ENCODE measurements at places on chromosomes 1 and 21. TPM values are rescaled to one million over a fixed set of nuclear protein-coding genes. Genes with fewer than 3 reads are reported as not detected.

NEXN gene
- total RNA-seq: 1.0 TPM

NBPF9 gene
- total RNA-seq: 11.5 TPM

JTB gene
- 133 TPM for total RNA-seq

NIT1 gene
- 84.4 TPM for total RNA-seq

ERICH3 gene
- 0.16 TPM for total RNA-seq

DNA sequence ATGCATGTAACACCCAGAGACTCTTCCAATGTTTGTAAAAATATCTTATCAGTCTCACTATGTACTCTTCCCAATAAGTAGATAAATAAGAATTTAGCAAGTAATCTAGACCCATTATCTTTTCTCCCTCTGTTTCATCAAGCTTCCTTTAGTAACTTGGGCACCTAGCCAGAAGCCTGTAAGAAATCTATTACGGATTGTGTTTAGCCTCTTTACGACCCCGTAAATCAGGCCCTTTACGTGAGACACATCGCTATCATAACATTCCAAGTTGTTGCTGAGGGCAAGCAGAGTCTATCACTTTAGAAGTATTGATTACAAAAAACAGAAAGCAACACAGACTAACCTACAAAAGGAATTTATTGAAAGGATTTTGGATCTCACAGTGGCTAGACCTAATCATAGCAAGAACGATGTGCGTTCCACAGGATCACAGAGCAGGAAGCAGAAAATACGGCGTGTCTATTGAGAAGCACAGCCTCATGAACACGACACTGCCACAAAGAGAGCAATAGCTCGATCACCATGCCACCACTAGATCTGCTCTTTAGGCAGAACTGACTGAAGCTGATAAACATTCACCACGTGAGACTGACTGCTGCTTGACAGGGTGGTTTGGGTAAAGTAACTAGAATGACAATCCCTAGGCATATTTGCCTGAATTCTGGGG, 922.1 kb downstream of the AMY1C start:
- no peak for DNase-seq

DNA sequence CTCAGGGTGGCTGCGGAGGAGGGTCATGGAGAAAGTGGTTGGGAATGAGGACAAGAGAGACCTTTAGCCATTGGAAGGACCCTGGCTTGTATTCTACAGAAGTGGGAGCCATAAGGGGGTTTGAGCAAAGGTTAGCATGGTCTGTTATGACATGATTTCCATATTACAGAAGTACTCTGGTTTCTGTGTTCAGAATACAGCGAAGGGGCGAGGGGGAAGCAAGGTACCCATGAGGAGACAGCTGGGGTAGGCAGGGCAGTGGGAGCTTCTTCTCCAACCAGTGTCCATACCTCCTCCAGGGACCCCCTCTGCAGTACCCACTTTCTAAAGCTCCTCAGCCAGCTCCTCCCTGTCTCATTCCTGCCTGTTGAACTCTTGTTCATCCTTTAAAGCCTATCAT, 21.9 kb upstream of the KCNE1 start:
- DNase-seq: no peak

DNA sequence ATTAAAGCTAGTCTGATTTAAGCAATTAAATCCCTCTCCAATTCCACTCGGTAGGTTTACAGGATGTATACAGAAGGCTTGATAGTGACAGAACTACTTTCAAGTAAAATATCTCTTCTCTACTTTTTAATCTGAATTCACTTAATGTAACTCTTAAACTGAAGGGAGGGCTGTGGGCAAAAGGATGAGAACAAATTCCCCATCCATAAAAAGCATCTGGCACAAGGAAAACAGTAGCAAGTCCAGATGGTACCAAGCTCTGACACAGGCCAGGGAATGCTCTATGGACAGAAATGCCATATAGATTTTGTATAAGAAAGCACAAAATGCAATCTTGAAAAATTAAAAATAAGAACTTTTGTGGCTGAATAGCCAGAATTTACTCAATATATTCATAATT, 53.1 kb upstream of the USH2A start:
- no peak for DNase-seq

DNA sequence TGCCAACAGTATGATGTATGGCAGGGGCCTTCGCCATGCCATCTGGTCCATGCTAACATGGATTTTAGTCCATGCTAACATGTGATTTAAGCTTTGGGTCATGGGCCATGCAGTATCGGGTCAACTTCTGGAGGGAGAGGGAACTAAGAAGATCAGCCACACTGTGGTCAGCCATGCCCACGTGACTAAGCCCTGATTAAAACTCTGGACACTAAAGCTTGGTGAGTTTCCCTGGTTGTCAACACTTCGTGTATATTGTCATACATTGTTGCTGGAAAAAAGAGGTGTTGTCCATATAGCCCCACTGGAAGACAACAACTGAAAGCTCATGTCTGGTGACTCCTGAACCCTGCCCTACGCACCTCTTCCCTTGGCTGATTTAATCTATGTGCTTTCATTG, 90.5 kb downstream of the SUSD4 start:
- DNase-seq: no peak

DNA sequence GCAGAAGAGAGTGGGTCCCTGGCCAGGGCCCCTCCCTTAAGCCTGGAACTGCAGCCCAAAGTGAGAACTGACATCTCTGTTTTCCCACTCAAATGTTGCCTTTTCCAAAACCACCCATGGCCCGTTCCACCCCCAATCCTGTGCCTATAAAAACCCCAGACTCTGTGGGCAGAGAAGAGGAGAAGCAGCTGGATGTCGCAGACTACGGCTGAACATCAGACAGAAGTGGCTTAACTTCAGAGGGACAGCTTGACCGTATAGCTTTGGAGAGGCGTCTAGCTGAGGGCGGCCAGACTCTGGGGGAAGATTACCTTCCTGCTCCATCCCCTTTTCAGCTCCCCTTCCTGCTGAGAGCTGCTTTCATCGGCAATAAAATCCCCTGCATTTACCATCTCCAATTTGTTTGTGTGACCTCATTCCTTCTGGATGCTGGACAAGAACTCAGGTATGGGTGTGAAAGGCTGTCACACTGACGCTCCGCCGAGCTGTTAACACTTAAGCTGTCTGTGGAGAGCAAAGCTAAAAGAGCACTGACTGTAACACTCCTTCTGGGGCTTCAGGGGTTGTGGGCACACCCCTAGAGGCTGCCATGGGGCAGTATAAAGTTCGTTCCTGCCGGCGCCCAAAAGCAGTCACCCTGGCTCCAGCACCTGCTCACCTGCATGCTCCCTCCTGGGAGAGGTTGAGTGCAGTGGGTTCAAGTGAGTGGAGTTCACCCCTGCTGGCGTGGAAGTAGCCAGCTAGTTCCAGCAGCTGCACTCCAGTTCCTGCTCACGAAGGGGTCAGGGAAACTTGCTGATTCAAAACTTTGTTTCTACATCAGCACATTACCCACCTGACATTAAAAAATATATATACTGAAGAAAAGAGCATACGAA, 19.6 kb upstream of the ERO1B start:
- no peak for DNase-seq

DNA sequence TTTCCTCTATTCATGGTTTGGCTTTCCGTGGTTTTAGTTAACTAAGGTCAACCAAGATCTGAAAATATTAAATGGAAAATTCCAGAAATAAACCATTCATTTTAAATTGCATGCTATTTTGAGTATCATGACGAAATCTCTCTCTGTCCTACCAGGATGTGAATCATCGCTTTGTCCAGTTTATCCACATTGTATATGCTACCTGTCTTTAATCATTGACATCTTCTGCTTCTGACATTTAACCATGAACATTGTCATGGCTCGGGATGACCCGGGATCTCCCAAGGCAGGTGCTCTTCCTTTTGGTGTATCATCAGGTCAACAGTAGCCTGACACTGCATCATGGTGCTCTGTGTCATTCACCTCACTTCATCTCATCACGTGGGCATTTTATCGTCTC, 125.5 kb upstream of the HNRNPU start:
- DNase-seq: no peak

DNA sequence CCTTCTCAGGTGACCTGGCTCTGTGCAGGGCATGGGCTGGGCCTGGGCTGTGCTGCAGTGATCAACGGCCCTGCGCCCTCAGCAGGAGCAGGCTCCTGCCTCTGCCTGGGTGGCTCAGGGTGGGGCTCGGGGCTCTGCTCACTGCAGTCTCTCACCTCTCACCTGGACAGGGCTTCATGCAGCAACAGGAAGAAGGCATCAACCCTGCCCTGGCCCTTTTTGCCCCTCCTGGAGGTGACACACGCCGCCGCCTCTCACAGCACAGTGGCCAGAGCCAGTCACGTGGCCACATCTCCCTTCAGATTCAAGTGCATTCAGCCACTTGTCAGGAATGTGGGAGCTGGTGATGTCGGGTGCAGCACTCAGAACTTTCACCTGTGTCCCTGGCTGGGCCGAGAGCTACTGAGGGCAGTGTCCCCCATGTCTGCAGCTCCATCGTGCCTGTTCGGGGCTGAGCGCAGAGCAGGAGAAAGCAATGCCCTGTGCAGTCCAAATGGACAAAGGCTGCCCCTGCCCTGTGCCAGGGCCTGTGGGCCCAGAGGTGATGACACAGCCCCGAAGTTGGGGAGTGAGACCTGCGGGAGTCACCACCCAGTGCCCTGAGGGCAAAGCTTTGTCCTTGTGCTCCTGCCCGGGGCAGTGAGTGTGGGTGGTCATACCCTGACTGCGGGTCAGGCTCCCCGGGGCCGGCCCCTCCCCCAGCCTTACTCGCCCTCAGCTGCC, 314.0 kb downstream of the PTPRU start:
- DNase-seq: no peak

- no peak for DNase-seq
These were observed 89.7 kb upstream of the RUNX1 start for GRCh38 chr21:35138665-35139381.

GRCh38 chr1:173715538-173715844, 710 bp downstream of the KLHL20 start:
- DNase-seq: no peak

- DNase-seq: no peak
These were observed 10.6 kb downstream of the CBR1 start for GRCh38 chr21:36080386-36080785.
